Stimulated activated CD4-positive, alpha-beta T cell treated with anti-CD3 and anti-CD28 coated beads, TNF-alpha, amount 100 ng/mL, for 1 hour (primary cell): ENCODE measurements at places on chromosomes 6 and 20.

DNA sequence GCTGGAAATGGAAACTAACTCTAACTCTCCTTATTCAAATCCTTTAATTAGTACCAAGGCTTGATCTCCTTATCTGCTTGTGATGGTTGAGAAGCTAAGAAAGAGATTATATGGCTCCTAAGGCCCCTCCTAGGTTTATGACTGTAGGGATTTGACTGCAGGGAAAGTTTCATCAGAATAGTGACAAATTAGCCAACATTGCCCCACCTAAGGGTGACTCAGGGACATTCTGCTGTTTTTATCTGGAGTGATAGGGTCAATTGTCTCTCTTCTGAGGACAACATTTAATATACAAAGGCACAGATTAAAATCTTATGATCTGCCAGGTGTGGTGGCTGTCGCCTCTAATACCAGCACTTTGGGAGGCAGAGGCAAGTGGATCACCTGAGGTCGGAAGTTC, 138.1 kb upstream of the MARCKS start:
- no peak for DNase-seq

DNA sequence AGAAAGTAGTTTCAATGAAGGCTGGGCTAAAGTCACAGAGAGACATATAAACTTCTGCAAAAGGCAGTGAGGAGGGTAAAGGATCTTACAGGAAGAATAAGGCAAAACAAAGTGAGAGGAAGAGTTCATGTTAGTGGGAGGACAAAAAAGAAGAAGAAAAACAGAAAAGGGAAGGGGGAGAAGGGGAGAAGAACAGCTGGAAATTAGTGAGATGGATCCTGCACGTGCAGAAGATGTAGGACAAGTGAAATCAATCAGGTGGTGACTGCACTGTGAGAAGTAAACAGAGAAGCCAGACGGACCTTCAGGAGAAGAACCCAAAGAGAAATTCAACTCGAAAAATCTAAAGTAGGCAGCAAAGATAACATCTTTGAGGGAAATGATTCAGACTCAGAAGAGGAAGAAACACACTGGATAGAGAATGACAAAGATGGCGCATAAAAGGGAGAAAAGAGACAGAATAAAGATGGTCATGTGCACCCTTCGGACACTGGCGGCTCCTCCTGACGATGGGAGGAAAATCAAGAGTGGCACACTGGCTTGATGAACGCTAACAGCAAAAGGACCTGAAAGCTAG, 105.9 kb downstream of the MYB start:
- no peak for DNase-seq

DNA sequence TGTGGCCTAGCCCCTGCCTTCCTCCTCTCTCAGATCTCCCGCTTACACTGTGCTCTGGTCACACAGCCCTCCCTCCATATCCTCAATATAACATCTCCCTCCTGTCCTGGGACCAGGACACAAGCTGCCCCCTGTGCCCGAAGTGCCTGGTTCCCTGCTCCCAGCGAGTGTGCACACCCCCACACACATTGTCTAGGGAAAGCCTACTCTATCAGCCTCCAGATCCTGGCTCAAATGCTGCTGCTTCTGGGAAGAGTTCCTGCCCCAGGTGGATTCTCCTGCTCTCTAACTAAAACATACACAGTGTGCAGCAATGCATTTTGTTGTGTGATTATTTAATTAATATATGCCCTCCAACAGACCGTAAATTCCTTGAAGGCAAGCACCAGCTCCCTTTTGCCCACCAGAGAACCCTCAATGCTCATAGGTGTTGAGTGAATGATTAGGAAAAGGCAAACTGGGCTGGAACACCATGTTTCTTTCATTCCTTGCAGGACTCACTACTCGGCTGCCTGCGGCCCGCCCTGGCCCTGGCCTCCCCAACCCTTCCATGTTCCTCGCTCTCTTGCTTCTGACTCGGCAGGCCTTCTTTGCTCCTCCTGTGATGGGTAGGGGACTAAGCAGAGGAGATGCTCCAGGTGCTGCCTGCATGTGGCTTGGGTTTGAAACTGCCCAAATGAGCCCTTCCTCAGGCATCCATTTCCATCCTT, 194.6 kb downstream of the ZDHHC14 start:
- DNase-seq: no peak

GRCh38 chr6:17179530-17180073, 77.8 kb downstream of the STMND1 start:
- no peak for DNase-seq

- no peak for DNase-seq
Measured at GRCh38 chr6:135647521-135647920, 150.0 kb upstream of the AHI1 start.
